ENCODE measurements at places on chromosomes 7 and 10.

GRCh38 chr10:64682043-64682442, 1160.8 kb downstream of the REEP3 start:
- H3K4me1 ChIP-seq = no peaks in the 10 kb centered on the region
- no peak for DNase-seq
- H3K27me3 ChIP-seq = no peaks in the 10 kb centered on the region
- H3K27ac ChIP-seq = no peak overlapping the region

DNA sequence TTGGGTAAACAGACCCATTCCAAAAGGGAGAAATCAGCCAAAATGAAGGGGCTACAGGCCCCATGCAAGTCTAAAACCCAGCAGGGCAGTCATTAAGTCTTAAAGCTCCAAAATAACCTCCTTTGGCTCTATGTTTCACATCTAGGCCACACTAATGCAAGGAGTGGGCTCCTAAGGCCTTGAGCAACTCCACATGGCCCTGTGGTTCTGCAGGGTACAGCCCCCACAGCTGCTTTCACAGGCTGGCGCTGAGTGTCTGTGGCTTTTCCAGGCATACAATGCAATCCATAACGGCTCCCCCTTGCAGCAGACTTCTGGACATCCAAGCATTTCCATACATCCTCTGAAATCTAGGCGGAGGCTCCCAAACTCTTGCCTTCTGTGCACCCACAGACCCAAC, 9.0 kb downstream of the TMEM243 start:
- no peaks in the 10 kb centered on the region for H3K27me3 ChIP-seq
- H3K4me3 ChIP-seq = no peak overlapping the region
- H3K4me1 ChIP-seq = no peaks in the 10 kb centered on the region
- peaks cover 11% of the 10 kb centered on the region for H3K36me3 ChIP-seq

GRCh38 chr7:158272509-158273137, 315.0 kb downstream of the PTPRN2 start:
- no peak overlapping the region for H3K27ac ChIP-seq
- H3K4me1 ChIP-seq = no peaks in the 10 kb centered on the region
- DNase-seq = peak; percentile 41
- H3K4me3 ChIP-seq = no peak overlapping the region

- H3K27me3 ChIP-seq = no peaks in the 10 kb centered on the region
- H3K4me3 ChIP-seq = no peak overlapping the region
- DNase-seq = no peak
- no peaks in the 10 kb centered on the region for H3K36me3 ChIP-seq
- H3K27ac ChIP-seq = no peak overlapping the region
Observed at GRCh38 chr10:79003183-79004100, 65.3 kb upstream of the ZMIZ1 start.

- H3K4me1 ChIP-seq = no peaks in the 10 kb centered on the region
- H3K4me3 ChIP-seq = no peak overlapping the region
- no peak overlapping the region for H3K27ac ChIP-seq
- no peak for DNase-seq
Observed at GRCh38 chr10:67288688-67289410, 363.0 kb downstream of the LRRTM3 start.

DNA sequence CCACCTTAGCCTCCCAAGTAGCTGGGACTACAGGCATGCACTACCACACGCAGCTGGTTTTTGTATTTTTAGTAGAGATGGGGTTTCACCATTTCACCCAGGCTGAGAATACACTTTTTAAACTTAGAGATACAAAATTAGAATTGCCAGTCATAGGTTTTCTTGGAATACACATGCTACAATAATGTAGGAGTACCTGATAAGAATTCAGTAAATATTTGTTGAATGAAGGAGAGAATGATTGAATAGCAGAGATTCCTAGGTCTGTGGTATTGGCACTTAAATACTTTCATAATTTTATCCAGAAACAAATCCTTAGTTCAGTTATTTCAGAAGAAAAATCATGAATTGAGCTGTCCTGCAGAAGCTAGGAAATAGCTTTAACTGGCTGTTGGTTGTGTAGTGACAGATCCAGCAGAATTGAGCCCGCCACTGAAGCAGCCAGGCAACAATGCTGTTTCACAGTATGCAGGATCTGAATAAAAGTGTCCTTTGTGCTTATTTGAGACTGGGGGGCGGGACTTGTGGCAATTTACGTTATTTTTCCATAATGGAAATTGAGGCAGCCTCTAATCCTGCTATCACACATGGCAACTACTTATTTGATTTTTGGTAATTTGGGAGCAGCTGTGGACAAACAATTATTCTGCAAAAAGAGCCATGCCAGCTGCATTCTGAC, 31.5 kb downstream of the NRF1 start:
- H3K27ac ChIP-seq = no peak overlapping the region
- no peak for DNase-seq

- H3K4me3 ChIP-seq = no peak overlapping the region
- H3K27me3 ChIP-seq = no peaks in the 10 kb centered on the region
- no peak overlapping the region for H3K27ac ChIP-seq
- H3K4me1 ChIP-seq = no peaks in the 10 kb centered on the region
- H3K36me3 ChIP-seq = no peaks in the 10 kb centered on the region
Observed at GRCh38 chr10:86037096-86037495, 329.5 kb downstream of the GRID1 start.

DNA sequence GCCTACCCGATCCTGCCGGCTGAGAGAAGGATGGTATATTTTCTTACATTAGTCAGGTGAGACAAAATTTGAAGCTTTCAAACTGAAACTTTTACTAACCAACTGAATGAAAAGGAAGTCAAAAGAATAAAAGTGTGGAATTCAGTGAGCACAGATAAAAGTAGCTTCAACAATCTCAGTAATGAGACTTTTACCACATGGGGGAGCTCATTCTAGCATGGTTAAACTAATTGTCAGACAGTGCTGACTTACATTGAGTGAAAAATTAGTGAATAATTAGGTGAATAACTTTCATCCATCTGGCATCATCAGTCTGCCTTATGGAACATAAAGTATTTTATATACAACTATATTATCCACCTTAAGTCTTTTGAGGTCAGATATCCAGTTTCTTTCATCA, 8.4 kb downstream of the FAM237B start:
- H3K4me1 ChIP-seq = no peaks in the 10 kb centered on the region
- H3K27me3 ChIP-seq = peaks cover 5% of the 10 kb centered on the region
- peaks cover 12% of the 10 kb centered on the region for H3K36me3 ChIP-seq
- H3K4me3 ChIP-seq = no peak overlapping the region

- DNase-seq = no peak
- H3K27ac ChIP-seq = no peak overlapping the region
- H3K27me3 ChIP-seq = no peaks in the 10 kb centered on the region
- no peaks in the 10 kb centered on the region for H3K36me3 ChIP-seq
- H3K4me1 ChIP-seq = no peaks in the 10 kb centered on the region
Observed at GRCh38 chr10:120802935-120803334, 48.2 kb upstream of the WDR11 start.

- H3K27ac ChIP-seq = no peak overlapping the region
- no peak for DNase-seq
- no peak overlapping the region for H3K4me3 ChIP-seq
- no peaks in the 10 kb centered on the region for H3K36me3 ChIP-seq
- no peaks in the 10 kb centered on the region for H3K4me1 ChIP-seq
- H3K27me3 ChIP-seq = no peaks in the 10 kb centered on the region
Observed at GRCh38 chr10:33241351-33241750, 93.1 kb downstream of the NRP1 start.

DNA sequence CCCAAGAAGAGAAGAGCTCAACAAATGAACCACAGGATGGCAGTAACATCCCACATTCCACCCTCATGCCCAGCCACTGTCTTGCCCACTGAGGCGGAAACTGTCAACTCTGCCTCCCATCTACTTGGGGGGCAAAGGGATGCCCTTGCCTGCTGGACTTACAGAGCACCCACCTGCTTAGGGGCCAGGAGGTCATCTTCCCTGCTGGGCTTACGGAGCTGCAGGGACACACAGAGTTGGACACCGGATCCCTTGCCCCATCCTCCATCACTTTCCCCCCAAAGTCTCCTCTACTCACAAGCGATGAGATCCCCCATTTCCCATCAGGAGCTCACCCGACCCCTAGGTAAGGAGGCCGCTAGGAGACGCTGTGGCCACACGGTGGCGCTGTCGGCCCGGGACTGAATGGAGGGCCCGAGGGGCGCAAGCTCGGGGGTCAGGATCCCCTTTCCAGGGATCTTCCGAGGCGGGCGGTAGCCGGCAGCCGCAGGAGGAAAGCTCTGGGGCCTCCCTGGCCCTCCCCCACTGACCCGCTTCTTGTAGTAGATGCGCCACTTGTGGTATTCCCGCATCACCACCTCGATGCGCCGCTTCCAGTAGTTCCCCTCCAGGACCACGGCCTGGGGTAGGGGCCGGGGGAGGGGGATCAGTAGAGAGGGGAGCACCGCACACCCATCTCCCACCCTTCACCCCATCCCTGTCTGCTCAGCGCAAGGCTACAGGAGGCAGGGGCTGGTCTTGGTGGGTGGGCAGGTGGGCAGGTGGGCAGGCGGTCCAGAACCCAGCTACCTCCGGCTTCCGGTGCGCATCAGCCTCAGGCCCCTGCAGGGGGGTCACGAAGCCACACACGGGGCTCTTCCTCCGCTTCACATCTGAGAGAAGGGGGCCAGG, 17.3 kb downstream of the MLXIPL start:
- H3K36me3 ChIP-seq = no peaks in the 10 kb centered on the region
- H3K27ac ChIP-seq = no peak overlapping the region
- DNase-seq = no peak
- H3K4me1 ChIP-seq = no peaks in the 10 kb centered on the region
- peaks cover 50% of the 10 kb centered on the region for H3K27me3 ChIP-seq

GRCh38 chr7:3896169-3896765, 595.2 kb downstream of the SDK1 start:
- peaks cover 4% of the 10 kb centered on the region for H3K4me1 ChIP-seq
- no peaks in the 10 kb centered on the region for H3K27me3 ChIP-seq
- DNase-seq = no peak
- peak overlapping the region; percentile 15 for H3K27ac ChIP-seq
- H3K36me3 ChIP-seq = no peaks in the 10 kb centered on the region

DNA sequence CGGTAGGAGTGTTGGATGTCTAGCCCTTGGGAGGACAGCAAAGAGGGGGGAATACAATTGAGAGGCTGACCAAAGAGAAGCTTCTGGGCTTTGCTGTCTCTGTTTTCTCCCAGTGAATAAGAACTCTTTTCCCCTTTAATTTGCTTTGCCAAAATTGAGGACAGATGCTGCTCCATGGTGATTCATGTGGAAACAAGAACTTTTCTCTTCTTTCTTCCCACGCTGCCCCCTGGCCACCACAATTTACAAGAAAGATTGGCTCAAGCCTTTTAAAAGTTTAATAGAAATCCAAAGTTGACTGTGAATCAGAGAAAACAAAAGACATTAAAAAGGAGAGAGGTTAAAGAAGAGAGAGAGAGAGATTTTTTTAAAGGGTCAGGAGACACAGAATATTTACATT, 49.0 kb downstream of the PRR15 start:
- H3K4me3 ChIP-seq = no peak overlapping the region
- no peaks in the 10 kb centered on the region for H3K36me3 ChIP-seq
- H3K27me3 ChIP-seq = no peaks in the 10 kb centered on the region
- H3K27ac ChIP-seq = no peak overlapping the region

- peaks cover 17% of the 10 kb centered on the region for H3K27me3 ChIP-seq
- DNase-seq = peak; percentile 85
- H3K27ac ChIP-seq = peak within 1 kb of the TSS; percentile 35
Observed at GRCh38 chr10:26437637-26438461, at the start of gene APBB1IP. TSS of gene APBB1IP (plus strand) at chr10:26438341. CDS start at chr10:26492327, 53,986 bp downstream.

DNA sequence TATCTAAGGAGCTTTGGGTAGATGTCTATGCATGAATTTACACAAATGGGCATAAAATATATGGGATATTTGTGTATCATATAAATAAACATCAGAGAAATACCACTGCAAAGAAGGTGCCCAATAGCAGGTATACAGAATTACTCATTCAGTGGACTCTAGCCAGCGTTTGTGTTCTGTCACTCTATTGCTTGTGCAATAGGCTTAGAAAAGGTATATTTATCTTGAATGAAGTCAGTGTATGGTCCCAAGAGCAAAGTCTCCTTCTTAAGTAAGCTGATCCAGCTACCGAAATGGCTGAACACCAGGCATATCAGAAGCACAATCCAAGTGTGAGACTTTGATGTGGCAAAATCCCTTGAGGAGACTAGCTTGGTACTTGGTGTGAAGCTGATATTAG, 1058.4 kb downstream of the SORCS1 start:
- no peaks in the 10 kb centered on the region for H3K4me1 ChIP-seq
- no peak overlapping the region for H3K27ac ChIP-seq
- H3K36me3 ChIP-seq = no peaks in the 10 kb centered on the region

DNA sequence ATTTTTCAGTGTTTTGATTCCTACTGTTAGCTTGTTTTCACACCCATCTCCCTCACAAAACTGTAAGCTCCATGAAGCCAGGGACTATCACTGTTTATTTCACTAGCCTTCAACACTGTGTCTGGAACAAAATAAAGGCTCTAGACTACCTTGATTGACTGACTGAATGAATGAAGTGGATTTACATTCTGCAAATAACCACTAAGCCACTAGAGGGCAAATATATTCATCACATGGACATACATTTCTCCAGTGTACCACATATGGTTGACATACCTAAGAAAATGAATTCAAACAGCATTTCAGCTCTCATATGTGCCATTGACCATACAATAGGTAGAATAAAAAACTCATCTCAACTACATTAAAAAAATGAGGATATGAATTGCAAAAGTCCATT, 185.9 kb downstream of the RAB11FIP2 start:
- H3K27me3 ChIP-seq = peaks cover 10% of the 10 kb centered on the region
- no peak overlapping the region for H3K27ac ChIP-seq
- H3K4me1 ChIP-seq = no peaks in the 10 kb centered on the region
- DNase-seq = no peak

DNA sequence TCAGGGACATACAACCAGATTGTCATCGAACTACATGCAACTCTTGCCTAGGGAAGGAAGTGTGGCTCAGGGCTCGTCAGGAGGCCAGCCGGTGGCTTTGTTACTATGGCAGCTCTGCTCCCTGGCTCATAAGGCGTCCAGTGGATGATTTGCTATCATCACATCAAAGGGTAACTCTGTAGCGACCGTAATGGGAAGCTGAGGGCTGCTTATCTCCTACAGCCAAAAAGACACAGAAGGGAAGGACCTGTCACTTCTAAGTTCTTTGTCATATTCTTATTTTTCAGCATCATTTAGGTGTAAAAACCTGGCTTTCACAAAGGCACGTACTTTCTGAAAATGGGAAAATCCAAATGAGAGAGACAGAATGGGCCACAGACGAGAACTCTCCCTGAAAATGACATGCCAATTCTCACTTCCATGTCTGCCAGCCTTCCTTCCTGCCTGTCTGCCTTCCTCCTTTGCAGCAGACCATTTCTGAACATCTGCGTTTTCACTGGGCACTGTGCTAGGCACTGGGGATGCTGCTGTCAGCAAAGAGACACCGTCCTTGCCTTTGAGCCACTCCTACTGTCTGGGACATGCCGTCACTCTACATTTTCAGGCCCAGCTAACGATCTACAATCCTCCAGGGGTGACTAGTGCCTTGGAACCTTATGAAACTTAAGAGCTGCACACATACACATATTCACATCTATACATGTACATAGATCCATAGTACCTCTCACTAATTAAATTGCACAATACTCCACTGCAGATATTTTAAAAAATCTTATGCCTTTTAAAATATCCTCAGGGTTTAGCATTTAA, 26.9 kb downstream of the ENKUR start:
- no peaks in the 10 kb centered on the region for H3K27me3 ChIP-seq
- H3K4me1 ChIP-seq = no peaks in the 10 kb centered on the region
- DNase-seq = no peak
